ENCODE measurements at places on chromosomes 11 and 22. TPM values are rescaled to one million over a fixed set of nuclear protein-coding genes. Genes with fewer than 3 reads are reported as not detected.

Gene NELL1
- not detected for total RNA-seq

Gene LYVE1
- total RNA-seq = not detected

Gene UQCR10
- total RNA-seq = 40.8 TPM

Gene FIBIN
- not detected for total RNA-seq
